ENCODE measurements at places on chromosomes 4 and X.

- DNase-seq, result no peak
These were observed 748 bp downstream of the CFP start for GRCh38 chrX:47628982-47629381.

DNA sequence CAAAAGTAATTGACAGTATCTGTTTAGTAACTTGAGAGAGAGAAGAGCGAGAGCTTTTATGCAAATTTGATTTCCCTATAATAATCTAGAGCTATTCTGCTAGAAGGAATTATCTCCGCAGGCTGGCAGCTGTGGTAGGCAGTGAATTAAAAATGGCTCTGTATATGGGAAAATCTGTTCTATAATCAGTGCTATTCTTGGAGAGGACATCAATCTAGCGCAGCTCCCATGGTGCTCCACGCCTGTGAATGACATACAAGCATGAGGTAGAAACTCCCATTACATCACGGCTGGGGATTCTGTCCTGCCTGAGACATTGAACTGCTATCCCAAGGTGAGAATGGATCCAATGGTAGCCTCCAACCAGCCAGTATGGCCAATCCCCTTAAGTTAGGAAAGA is 179.0 kb downstream of the DHX15 start:
- DNase-seq, result no peak

DNA sequence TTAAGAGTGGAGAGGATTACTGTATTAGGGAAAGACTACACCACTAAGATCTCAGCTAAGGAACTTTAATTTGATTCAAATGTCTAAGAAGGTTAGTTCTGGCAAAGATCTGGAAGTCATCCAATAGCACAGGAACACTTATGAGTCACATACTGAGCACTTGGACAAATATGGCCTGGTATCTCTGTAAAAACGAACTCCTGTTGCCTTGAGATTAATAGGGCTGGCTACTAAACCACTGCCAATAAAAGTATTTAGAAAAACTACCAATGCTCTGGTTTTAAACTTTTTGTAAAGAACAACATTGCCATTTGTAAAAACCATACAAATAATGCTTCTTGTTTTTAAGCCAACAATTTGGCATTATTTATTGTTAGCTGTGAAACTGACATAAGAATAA is 70.5 kb downstream of the SEC24D start:
- no peak for DNase-seq

DNA sequence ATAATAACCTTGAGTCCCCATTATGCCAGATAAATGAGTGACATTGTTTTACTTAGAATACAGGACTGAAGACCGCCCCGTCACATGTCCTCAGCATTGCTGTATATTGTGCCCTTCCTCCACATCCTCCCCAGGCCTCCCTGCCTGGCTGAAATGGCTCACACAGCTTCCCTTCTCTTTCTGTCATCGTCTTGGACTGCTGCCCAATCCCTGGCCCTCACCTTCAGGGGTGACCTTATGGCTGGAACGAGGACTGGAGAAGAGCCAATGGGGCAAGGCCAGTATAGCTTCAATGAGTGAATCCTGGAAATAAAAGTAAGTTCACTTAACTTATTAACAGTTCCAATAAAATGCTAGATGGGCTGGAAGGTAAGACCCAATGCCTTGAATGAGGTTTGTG is 2.7 kb downstream of the KCNE5 start:
- DNase-seq, result no peak

GRCh38 chr4:114922592-114922933 is 190.9 kb downstream of the NDST4 start:
- no peak for DNase-seq

- no peak for DNase-seq
These were observed 17.7 kb upstream of the ZIC3 start for GRCh38 chrX:137548261-137548660.

- DNase-seq, result no peak
These were observed 24.8 kb downstream of the NHSL2 start for GRCh38 chrX:71935476-71935875.

DNA sequence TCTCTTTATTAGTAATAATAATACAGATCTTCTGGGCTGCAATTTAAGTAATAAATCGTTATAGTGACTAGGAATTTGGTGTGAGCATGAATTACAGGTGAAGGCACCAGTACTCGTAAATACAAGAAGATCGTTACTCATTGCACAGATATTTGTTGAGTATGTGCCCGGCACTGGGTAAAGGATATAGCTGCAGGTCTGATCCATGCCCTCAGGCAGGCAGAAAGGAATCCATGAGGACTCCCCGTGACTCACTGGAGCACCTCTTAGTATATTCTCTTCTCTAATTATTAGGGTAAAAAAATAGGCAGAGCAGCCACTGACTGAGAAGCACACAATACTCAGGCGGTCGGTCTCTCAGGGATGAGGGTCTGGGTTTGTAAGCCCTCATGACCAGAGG is 868.3 kb downstream of the RAB28 start:
- DNase-seq, result no peak

- DNase-seq, result no peak
These were observed 24.5 kb downstream of the DHX15 start for GRCh38 chr4:24559889-24560288.

DNA sequence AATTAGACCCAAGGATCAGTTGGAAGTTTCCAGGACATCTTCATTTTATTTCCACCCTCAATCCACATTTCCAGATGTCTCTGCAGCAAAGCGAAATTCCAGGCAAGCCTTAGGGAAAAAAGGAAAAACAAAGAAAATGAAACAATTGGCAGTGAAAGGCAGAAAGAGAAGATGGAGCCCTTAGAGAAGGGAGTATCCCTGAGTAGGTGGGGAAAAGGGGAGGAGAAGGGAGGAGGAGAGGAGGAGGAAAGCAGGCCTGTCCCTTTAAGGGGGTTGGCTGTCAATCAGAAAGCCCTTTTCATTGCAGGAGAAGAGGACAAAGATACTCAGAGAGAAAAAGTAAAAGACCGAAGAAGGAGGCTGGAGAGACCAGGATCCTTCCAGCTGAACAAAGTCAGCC is at the start of gene PLP1:
PLP1 (plus strand) TSS at position 295 of the 400 bp plus-strand sequence. CDS start 156 bp downstream, outside the sequence.
- no peak for DNase-seq

GRCh38 chrX:29143356-29143755 is 556.1 kb downstream of the IL1RAPL1 start:
- no peak for DNase-seq

DNA sequence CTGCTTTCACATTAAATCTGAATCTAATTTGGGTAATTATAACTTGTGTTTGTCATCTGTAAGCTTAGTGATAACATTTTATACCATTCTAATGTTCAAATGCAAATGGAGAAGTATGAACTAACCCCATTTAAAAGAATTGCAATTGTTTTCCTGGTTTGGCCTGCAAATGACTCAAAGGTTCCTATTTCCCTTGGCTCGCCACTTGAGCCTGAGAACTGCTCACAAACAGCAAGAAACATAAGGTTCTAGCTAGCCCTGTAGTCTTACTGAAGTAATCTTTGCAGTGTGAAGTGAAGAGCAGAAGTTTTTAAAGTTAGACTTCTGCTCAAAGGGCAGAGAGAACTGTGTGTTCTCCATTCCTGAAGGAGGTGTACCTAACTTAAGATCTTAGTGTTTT is 27.2 kb downstream of the UPRT start:
- DNase-seq, result no peak

- DNase-seq, result no peak
These were observed 17.5 kb downstream of the PRSS12 start for GRCh38 chr4:118335324-118335723.

- no peak for DNase-seq
These were observed 494.3 kb downstream of the IDS start for GRCh38 chrX:149010853-149011224.

GRCh38 chr4:136412708-136413107 is 1119.6 kb downstream of the PCDH18 start:
- no peak for DNase-seq
